ENCODE measurements at places on chromosomes 2 and 18. TPM values are rescaled to one million over a fixed set of nuclear protein-coding genes. Genes with fewer than 3 reads are reported as not detected.

TNFAIP6 gene
- total RNA-seq, result not detected

- H3K36me3 ChIP-seq, result no peaks in the 10 kb centered on the region
- H3K27ac ChIP-seq, result no peak overlapping the region
- peaks cover 2% of the 10 kb centered on the region for H3K27me3 ChIP-seq
- DNase-seq, result no peak
- no peaks in the 10 kb centered on the region for H3K4me1 ChIP-seq
These were observed 62.0 kb downstream of the MTCL1 start for GRCh38 chr18:8767340-8767739.

GRCh38 chr2:14673351-14673875 lies 40.9 kb downstream of the LRATD1 start:
- no peak overlapping the region for H3K4me3 ChIP-seq
- H3K27me3 ChIP-seq, result no peaks in the 10 kb centered on the region
- no peaks in the 10 kb centered on the region for H3K36me3 ChIP-seq
- DNase-seq, result no peak
- no peaks in the 10 kb centered on the region for H3K4me1 ChIP-seq
- no peak overlapping the region for H3K27ac ChIP-seq

- no peak overlapping the region for H3K27ac ChIP-seq
- peaks cover 6% of the 10 kb centered on the region for H3K27me3 ChIP-seq
- H3K36me3 ChIP-seq, result no peaks in the 10 kb centered on the region
- no peak for DNase-seq
- H3K4me3 ChIP-seq, result no peak overlapping the region
- no peaks in the 10 kb centered on the region for H3K4me1 ChIP-seq
These were observed 126.7 kb upstream of the SMIM21 start for GRCh38 chr18:75554176-75554575.

- no peak for DNase-seq
- no peaks in the 10 kb centered on the region for H3K27me3 ChIP-seq
- no peaks in the 10 kb centered on the region for H3K36me3 ChIP-seq
- no peak overlapping the region for H3K4me3 ChIP-seq
These were observed 257.9 kb downstream of the PTPRM start for GRCh38 chr18:7824970-7825369.

PJVK gene
- 2.3 TPM for total RNA-seq

GPR45 gene
- total RNA-seq, result not detected

DNA sequence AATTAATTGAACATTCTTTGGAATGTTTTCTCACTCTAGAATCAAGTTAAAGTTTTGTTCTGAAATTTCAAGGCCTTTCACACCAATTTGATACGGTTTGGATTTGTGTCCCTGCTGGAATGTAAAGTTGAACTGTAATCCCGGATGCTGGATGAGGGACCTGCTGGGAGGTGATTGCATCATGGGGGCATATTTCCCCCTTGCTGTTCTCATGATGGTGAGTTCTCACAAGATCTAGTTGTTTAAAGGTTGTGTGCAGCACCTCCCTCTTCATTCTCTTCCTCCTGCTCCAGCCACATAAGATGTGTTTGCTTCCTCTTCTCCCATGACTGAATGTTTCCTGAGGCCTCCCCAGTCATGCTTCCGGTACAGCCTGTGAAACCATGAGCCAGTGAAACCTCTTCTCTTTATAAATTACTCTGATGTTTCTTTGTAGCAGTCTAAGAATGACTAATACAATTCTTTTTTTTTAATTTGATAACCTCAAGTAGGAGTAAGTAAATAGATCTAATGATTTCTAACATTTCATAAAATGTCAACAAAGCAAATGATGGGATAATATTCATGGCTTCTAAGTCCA lies 144.2 kb upstream of the CDH7 start:
- H3K4me3 ChIP-seq, result no peak overlapping the region
- no peak for DNase-seq

DNA sequence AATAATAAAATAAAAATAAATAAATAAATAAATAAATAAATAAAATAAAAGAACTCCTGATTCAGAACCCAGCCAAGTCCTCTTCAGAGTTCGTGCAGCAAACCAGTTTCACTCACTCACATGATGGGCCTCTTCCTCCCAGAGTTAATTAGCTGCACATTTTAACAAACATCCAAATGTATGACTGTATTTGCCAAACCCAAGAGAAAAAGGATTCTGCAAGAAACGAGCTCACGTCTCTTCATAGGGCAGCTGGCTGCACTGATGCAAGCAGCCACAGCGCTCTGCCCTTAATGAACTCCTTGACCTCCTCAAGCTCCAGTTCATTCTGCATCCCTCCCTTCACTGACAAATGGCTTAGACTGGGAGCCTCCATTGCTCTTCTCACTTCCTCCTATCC lies 55.1 kb downstream of the MREG start:
- H3K4me3 ChIP-seq, result no peak overlapping the region

DNA sequence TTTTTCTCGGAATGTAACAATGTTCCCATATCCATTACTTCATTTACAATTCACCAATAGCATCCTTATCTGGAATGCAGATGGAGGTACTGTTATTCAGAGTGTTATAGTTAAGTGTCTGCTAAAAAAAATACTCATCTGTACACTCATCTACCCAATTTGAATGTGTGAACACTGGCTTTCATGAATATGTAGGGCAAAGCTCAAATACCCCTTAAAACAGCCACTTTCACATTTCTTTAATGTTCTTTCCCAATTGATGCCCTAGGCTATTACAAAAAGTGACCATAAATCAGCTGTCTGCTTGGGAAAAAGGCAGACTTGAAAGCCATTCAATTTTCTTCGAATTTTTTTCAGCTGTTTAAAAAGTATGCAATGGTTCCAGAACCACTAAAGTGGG lies 796.3 kb upstream of the FSHR start:
- no peak overlapping the region for H3K4me3 ChIP-seq
- H3K27ac ChIP-seq, result no peak overlapping the region
- no peaks in the 10 kb centered on the region for H3K4me1 ChIP-seq
- no peak for DNase-seq

DNA sequence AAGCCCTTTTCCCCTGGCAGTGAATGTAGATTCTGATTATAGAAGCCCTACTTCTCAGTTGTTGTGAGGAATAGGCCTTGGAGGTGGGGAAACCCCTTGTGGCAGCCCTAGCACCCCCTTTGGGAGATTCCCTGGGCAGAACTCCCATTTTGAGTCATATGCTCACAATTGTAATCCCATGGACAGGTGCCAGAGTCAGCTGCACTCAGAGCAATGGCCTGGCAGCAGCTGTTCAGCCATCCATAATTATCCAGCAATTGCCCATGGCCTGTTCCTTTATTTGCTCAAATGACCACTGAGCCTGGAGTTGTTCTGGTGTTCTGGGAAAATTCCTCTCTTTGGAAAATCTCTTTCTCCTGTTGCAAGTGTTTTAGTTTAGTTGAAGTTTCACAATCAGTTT lies 71.7 kb downstream of the PTRHD1 start:
- H3K36me3 ChIP-seq, result peaks cover 16% of the 10 kb centered on the region
- no peaks in the 10 kb centered on the region for H3K27me3 ChIP-seq

MEP1B gene
- total RNA-seq, result not detected

- H3K27ac ChIP-seq, result no peak overlapping the region
- H3K27me3 ChIP-seq, result peaks cover 6% of the 10 kb centered on the region
- peaks cover 3% of the 10 kb centered on the region for H3K4me1 ChIP-seq
- no peaks in the 10 kb centered on the region for H3K36me3 ChIP-seq
- DNase-seq, result no peak
These were observed 39.7 kb upstream of the SALL3 start for GRCh38 chr18:78939734-78940494.

DNA sequence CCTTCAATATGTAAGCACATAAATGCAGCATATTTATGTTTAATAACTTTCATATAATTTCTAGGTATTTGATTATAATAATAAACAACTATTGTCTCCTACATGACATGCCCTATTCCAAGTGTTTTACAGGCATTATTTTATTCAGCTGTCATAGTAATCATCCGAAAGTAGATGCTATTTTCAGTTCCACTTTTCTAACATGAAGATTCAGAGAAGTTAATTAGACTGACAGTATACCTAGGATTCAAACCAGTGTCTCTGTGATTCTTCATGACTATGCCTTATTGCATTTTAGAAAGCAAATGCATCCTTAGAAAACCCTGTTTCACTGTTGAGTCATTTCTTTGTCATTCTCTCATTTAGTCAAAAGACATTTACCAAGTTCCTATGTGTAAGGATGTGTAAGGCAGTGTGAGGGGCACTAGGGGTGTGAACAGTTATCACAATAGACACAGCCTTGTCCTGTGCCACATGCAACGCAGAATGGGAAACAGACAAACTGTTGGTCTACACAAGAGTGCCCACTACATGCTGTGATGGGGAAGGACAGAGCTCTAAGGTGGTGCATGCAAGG lies 79.8 kb downstream of the DTNA start:
- no peak overlapping the region for H3K27ac ChIP-seq
- no peaks in the 10 kb centered on the region for H3K36me3 ChIP-seq
- no peak for DNase-seq

Data from activated CD4-positive, alpha-beta memory T cell treated with anti-CD3 and anti-CD28 coated beads for 36 hours (primary cell).